ENCODE measurements at places on chromosomes 11 and 22.
A peak's percentile ranks its signal among the peaks of the same experiment; 100 is the strongest.

GRCh38 chr22:46931414-46931813, 169.0 kb downstream of the TBC1D22A start:
- no peak for DNase-seq

GRCh38 chr11:95816037-95816436, 25.7 kb downstream of the CEP57 start:
- no peak for DNase-seq

GRCh38 chr11:19530505-19530904, 182.1 kb upstream of the NAV2 start:
- no peak for DNase-seq

GRCh38 chr11:23956586-23956985, 540.3 kb upstream of the LUZP2 start:
- DNase-seq: no peak

GRCh38 chr11:91136631-91137030, 913.8 kb upstream of the CHORDC1 start:
- no peak for DNase-seq

- no peak for DNase-seq
Observed at GRCh38 chr11:119125821-119126220, 4.4 kb downstream of the HINFP start.

DNA sequence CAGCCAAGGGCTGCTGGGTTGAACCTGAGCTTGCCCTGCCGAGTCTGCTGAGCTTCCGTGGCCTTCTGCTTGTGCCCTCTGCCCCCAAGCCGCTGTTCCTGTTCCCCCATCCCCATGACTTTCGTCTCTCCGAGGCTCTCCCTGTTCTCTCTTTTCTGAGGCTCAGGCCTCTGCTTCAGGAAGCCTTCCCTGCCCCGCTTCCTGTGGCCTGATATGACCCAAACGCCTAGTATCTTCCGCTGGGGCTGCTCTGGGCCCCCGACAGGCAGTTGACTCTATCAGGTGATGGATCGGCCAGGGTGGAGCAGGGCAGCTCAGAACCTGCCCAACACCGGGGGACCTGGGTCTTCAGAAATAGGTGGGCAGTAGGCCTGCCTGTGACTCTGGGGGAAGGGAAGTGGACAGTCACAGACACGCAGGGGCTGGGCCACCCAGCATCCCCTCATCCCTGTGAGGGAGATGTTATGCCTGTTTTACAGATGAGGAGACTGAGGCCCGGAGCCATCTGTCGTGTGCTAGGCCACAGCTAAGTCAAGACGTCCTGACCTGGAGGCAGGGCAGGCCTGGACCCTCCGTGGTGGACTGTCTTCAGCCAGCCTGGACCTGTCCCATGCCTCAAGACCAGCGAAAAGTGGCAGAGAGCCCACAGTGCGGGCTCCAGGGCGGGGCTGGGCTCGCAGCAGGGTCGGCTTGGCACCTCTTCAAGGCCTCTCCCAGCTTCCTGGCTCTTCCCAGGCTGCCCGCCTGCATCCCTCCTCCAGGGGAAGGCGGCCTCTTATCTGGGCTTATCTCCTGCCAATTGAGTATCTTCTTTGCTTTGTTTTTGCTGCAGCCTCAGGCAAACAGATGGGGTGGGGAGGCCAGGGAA, 16.2 kb downstream of the BAD start:
- DNase-seq: no peak

- no peak for DNase-seq
Observed at GRCh38 chr22:24001314-24001713, 3.9 kb downstream of the GSTT4 start.

DNA sequence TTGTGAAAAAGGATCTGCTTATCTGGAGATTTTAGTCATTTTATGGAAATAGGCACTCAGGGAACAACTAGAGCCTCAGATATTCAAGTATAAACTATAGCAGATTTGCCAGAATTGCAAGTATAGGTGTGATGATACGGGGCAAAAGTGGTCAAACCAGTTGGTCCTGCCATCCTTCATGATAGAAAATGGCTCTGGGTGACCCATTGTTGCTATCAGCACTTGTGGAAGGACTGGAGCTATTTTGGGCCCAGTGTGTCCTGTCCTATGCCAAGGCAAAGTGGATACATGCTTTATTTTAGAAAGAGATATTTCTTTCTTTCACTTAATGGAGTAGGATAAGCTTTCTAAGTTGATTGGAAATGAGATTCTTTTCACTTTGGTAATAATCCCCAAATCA, 85.2 kb downstream of the PPP6R3 start:
- DNase-seq: no peak

GRCh38 chr22:39574779-39575551, 4.4 kb downstream of the CACNA1I start:
- no peak for DNase-seq

GRCh38 chr11:87141980-87142514, 104.3 kb downstream of the TMEM135 start:
- DNase-seq: no peak

DNA sequence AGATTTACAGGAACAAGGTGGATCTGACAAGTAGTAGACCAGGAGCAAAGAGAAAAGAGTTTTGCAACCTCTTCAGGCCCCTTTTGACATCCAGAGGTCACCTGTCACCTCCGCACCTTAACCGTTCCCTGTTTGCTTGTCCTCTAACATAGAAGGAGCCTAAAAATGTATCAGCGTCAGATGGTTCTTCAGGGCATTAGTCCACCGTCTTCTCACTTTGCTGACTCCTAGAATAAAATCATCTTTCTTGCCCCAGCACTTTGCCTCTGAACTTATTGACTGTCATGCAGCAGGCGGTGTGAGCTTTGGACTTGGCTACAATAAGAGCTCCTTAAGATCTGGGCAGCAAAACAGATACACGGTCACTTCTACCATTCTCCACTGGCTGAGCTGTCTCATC, 339.7 kb upstream of the B3GAT1 start:
- DNase-seq: no peak

GRCh38 chr11:82680252-82680651, 53.4 kb downstream of the FAM181B start:
- no peak for DNase-seq

DNA sequence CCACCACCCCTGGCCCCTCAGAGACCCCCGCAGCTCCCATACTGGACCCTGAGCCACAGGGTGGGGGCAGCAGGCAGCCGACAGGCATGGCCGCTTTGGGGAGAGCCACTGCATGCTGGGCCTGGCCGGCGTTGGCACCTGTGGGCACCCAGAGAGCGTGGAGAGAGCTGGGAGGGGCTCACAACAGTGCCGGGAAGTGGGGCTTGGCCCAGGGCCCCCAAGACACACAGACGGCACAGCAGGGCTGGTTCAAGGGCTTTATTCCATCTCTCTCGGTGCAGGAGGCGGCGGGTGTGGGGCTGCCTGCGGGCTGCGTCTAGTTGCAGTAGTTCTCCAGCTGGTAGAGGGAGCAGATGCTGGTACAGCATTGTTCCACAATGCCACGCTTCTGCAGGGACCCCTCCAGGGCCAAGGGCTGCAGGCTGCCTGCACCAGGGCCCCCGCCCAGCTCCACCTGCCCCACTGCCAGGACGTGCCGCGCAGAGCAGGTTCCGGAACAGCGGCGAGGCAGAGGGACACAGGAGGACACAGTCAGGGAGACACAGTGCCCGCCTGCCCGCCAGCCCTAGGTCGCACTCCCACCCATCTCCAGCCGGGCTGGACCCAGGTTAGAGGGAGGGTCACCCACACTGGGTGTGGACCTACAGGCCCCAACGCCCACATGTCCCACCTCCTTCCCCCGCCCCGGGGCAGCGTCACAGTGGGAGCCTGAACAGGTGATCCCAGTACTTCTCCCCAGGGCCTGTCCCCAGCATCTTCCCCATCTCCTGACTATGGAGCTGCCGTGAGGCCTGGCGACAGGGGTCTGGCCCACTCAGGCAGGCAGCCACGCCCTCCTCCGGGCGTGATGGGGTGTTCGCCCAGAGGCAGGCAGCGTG, 1.2 kb downstream of the INS start:
- no peak for DNase-seq

DNA sequence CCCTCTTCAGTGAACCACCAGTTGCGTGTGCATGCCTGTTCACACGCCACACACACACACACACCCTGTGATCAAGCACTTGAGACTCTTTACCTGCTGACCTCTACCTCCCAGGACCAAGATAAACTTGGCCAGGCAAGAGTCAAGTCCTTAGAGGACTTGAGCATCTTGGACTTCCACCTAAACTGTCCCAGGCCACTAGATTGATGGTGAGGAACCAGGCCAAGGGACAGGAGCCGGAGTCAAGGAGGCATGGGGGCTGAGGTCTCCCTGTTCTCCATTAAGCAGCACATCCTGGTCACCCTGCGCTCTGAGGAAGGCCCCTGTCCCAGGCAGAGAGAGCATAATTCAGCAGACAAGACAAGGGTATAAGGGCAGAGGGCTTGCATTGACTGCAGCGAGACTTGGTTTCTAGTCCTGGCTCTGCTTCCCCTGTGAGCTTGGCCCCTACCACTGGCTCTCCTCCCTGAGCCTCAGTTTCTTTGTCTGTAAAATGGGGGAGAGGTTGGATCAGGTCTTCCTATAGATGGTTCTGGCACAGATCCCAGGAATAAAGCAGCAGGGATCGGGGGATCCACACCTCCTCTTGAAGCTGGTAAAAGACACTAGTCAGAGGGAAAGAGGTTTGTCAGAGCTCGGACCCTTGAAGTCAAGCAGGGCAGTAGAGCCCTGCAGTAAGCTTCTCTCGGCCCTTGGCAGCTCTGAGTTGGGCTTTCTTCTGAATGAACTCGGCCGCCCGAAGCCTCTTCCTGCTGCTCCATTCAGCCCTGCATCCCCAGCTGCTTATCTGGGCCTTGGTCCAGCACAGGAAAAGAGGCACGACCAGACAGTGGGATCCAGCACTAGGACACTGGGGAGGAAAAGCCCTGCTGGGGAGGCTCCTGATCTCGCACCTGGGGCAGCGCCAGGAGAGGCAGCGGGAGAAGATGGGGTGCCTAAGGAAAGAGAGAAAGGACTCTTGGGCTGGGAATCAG, 2.0 kb downstream of the CREB3L1 start:
- no peak for DNase-seq

DNA sequence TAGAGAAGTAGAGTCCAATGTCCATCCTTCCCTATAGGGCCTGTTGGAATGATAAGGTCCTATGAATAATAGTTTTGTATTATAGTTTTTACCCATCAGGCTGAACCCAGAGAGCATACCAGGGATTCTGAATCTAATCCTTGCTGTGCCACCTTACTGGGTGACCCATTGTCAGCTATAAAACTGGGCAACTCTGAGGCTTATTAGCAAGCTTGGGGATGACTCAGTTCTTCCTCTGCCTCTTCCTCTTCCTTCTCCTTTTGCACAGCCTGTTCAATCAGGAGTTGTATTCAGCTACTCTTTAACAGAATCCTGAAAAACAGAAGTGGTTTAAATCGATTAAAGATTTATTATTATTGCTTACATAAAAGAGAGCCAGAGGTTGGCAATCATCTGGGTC, 8.9 kb downstream of the HEPHL1 start:
- DNase-seq: no peak

- no peak for DNase-seq
Observed at GRCh38 chr11:78833237-78833636, 258.6 kb upstream of the NARS2 start.

DNA sequence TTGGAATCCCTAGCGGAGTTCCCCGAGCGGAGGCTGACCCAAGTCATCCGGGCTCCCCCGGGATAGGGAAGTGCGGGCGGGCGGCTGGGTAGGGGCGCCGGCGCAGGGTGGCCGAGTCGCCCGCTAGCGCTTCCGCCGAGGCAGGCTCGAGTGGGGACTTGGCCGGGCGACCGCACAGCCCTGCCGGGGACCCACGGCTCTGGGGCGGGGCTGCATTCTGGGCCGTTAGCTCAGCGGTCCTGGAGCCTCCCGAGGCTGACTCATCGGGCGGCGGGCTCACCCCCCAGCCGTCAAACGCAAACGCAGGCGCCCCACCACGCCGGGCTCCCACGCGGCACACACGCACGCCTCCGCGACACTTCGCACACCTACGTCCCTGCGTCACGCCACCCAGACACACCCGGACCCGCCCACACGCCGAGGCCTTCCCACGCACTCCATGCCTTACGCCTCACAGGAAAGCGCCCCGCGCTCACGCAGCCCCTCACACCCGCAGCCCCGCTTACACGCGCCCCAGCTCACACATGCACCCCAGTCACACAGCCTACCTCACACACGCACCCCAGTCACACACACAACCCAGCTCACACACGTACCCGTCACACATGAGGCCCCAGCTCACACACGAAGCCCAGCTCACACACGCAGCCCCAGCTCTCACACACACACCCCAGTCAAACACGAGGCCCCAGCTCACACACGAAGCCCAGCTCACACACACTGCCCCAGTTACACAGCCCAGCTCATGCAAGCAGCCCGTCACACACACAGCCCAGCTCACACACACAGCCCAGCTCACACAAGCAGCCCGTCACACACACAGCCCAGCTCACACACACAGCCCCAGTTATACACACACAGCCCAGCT, 1.2 kb downstream of the PHLDB1 start:
- peak; percentile 58 for DNase-seq

- DNase-seq: no peak
Observed at GRCh38 chr11:115630214-115630613, 126.0 kb upstream of the CADM1 start.

DNA sequence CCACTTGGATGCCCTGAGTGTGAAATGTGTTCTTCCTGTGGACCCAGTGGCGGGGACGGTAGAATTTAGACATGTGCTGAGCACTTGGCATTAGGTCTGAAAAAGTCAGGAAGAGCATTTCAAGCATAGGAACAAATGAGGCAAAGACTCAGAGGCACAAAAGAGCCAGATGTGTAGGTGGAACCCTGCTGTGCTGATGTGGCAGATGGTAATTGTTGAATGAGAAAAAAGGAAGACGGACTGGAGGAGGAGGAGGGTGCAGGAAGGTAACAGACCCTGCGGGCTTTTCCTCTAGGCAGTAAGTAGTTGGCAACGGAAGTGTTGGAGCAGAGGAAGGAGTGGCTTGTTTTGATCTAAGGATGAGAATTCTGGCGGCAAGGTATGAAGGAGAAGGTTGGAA, 985.8 kb downstream of the TBC1D22A start:
- DNase-seq: no peak

DNA sequence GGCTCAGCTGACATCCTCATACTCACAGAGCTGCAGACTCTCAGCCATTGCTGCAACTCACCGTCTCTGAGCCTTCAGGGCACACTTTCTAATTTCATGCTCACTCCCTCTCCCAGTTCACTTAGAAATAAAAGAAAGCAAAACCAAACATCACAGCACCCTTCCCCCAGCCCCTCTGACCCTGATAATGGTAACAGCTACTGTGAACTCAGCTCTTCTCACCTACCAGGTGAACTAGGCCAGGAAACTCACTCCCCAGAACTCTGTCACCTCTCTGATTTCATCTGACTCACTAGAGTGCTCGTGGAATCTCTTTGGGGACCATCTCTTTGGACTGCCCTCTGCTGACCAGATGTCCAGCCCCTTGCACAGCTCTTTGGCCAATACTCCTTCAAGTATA, 14.5 kb upstream of the PARVA start:
- no peak for DNase-seq

GRCh38 chr11:109018639-109019038, 353.8 kb downstream of the DDX10 start:
- no peak for DNase-seq

DNA sequence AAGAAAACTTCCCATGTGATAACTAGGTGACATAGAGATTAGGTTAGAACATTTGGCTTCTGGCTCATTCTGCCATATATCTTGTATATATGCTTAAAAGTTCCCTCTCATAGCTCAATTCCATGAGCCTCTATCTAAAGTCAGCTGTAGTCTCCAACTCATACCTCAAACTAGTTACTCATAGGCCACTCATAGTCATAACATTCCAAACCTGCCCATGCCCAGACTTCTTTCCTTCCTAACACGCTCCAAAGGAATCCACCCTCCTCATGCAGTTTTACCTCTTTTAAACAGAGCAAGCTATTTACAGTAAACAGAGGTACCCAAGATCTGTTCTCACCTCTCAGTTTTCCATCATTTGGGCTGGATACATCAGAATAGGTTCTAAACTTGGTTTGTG, 39.4 kb downstream of the GLYATL2 start:
- DNase-seq: no peak

GRCh38 chr11:2102132-2102882, 36.9 kb downstream of the IGF2 start:
- no peak for DNase-seq

Data from stimulated activated CD4-positive, alpha-beta T cell treated with anti-CD3 and anti-CD28 coated beads, TNF-alpha, amount 100 ng/mL, for 24 hours (primary cell).